NCI-H187 (cell line): ENCODE measurements at places on chromosomes 7 and 10.

GRCh38 chr7:11153694-11154093 is 180.0 kb downstream of the PHF14 start:
- DNase-seq = no peak

DNA sequence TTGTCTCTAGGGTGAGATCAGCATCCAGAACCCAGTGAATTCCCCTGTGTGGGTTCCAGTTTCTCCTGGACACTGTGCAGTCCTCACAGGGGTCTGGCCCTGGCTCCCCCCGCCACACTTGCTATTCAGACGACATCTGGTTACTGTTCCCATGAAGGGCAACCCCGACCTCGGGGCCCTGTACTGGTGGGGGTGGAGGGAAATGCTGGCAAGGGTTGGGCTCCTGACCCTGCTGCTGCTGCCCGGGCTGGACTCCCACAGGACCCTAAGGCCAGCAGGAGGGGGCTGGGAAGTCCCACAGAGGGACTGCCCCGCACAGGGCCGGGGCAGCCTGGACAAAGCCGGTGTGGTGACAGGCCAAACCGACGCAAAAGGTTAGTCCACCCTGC is 768 bp upstream of the CPA1 start:
- DNase-seq = no peak

DNA sequence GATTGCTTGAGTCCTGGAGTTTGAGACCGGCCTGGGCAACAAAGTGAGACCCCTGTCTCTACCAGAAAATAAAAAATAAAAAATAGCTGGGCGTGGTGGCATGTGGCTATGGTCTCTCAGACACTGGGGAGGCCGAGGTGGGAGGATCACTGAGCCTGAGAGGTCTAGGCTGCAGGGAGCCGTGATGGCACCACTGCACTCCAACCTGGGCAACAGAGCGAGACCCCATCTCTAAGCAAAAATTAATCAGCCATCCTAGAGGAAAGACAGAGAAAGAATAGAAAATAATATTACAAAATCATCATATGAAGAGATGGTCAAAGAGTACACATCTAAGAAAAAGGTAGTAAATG is 4.9 kb upstream of the EPHB4 start:
- no peak for DNase-seq

- DNase-seq = no peak
Measured at GRCh38 chr7:56229631-56230030, 113.4 kb upstream of the NUPR2 start.

- DNase-seq = no peak
Measured at GRCh38 chr10:69268761-69269416, 9.4 kb upstream of the HK1 start.
